ENCODE measurements at places on chromosomes 3 and 15.

DNA sequence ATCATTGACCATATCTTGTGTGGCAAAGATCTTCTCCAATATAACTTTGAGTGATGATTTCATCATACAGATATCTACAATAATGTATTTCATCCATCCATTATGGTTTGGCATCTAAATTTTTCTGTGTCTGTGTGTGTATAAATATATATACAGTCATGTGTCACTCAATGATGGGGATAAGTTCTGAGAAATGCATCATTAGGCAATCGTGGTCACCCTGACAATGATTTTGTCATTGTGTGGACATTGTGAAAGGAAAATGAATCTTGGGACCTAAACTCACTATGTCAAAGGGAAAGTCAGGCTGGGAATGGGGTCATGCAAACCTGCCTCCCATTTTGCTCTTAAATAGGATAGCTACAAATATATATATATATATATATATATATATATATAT is 12.4 kb downstream of the CFAP161 start:
- no peak for DNase-seq

DNA sequence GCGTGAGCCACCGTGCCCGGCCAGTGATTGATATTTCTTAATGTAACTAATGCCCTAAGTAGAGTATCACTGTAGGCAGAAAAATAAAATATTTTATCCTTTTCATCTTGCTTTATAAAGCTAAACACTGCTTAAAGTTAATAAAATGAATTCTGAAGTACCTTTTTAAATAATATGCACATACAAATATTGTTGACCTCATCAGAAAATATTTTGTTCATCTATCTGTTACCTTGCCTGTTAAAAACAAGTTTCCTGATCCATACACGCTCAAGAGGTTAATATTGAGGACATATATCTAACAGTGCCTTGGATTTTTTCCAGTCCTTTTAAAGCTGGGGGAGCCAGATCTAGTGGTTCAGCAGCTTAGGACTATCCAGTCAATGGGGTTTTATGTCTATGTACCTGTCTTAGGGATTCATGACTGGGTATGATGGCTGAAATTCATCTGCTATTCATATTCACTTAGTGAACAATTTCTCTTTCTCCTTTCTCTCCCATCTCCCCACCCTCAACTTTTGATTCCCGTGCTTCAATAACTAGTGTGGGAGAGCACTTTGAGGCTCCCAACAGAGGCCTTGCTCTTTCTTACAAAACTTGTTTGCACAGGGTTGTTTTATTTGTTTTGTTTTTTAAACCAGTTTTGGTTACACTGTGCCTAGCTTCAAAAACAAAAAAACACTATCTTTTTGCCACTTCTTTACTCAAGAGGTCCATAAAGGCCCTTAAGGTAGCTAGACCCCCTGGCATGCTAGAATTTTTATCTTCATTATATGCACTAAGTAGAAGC is 7.0 kb downstream of the SLC25A36 start:
- DNase-seq, result no peak

DNA sequence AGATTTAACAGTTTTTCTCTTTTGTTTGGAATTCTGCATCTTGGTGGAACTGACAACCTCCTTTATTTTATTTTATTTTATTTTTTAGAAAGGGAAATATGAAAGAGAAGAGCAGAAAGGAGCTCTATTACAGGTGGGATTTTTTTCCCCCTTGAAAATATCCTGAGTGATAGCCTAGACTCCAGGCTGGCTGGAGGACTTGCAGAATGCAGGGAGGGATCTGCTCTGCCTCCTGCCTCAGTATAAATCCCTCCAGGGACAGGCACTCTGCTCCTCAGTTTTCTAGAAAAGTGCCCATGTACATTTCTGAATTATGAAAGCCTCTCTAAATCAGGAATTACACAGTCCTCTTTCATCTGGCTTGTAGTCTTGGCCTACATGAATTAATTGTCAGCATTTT is 173.7 kb downstream of the TMEM108 start:
- no peak for DNase-seq

- DNase-seq, result no peak
Observed at GRCh38 chr15:53746101-53746500, 13.4 kb downstream of the WDR72 start.

GRCh38 chr3:145900056-145900829 is 260.7 kb downstream of the PLOD2 start:
- DNase-seq, result no peak

GRCh38 chr3:109532257-109533216 is 195.2 kb upstream of the DPPA4 start:
- DNase-seq, result peak; percentile 31

GRCh38 chr3:46127503-46127902 is 80.6 kb downstream of the CCR1 start:
- DNase-seq, result no peak

DNA sequence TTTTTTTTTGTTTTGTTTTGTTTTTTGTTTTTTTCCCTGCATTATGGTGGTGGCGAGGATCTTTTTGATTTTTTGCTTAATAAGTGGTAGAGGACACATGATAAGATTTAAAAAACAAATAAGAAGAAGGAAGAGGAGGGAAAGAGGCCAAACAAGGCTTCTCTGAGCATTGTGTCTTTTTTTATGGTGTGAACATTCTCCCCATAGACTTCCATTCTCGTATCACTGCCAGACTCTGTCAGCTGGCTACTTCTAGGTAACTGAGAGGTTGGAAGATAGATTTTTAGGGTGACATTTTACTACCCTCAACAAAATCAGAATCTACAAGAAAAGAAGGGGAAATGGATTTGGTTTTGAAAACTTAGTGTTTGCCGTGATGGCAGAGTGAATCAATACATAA is 3.8 kb downstream of the NLGN1 start:
- no peak for DNase-seq

DNA sequence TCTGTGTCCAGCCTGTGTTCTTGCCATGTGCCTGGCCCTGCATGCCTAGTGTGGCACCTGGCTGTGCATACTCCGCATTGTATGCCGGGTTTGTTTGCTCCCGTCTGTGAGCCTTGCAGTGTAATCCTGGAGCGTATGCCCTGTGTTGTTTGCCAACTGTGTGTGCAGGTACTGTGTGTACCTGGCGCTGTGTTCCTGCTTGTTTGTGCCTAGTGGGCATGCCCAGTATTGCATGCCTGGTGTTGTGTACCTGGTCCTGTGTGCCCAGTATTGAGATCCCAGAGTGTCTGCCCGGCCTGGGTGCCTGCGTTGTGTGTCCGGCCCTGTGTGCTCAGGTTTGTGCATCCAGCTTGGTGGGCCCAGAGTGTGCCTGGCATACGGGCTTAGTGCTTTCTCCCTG is 54.5 kb upstream of the CHRNA7 start:
- DNase-seq, result no peak

- peak; percentile 51 for DNase-seq
Observed at GRCh38 chr3:170907637-170908234, 701 bp downstream of the EIF5A2 start.

DNA sequence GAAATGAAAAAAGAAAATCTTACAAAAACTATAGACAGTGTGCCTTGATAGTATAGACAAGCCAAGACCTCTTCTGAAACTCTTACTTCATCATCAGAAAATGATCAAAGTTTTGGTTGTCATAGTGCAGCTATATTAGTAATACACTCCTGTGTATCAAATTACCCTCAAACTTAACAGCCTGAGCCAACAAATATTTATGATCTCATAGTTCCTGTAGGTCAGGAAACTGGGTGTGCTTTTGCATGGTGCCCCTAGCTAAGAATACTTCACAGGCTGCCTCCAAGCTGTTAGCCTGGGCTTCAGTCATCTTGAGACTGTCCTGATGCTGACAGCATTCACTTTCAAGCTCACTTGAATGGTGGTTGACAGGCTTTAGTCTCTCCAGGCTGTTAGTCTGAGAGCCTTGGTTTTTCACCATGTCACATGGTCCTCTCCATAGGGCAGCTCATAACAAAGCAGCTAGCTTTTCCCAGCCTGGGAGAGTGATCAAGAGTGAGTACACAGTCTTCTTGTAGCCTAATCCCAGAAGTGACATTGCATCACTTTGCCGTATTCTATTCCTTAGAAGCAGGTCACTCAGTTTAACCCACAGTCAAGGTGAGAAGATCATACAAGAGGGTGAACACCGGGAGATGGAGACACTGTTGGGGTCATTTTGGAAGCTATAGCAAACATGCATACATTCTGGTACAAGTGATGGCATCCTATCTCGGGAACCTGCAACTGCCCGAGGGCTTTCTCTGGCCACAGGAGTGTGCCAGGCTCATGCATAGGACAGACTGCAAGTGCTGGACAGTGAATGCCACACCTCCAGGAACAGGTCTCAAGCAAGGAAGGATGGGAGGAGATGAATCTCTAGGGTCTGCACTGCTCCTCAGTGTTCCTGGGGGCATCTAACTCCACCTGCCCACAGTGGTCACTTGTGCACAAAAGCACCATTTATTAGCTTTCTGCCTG is 173.4 kb upstream of the CADPS start:
- DNase-seq, result no peak

- DNase-seq, result no peak
Observed at GRCh38 chr3:118262800-118263402, 771.7 kb downstream of the IGSF11 start.

DNA sequence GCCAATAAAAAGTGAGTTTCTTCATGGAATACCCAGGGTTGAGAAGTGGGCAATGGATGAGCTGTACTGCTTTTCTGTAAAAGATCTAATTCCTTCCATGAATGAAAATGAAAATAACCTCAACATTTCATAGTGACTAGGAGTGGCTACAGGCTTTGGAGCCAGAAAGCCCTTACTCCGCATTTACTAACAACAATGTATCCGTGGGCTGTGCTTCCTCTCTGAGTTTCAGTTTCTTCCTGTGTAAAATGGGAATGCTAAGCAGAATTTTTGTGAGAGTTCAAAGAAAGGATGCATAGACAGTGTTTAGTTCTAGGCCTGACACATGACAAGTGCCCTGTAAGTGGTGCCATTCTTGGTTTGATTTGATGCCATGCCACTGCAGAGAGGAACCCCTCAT is 47.5 kb upstream of the TM4SF1 start:
- DNase-seq, result no peak

- DNase-seq, result peak; percentile 59
Observed at GRCh38 chr3:3799173-3800079, at the start of gene LRRN1. LRRN1 (plus strand) TSS chr3:3799431; CDS start chr3:3844642, 45,211 bp downstream.

GRCh38 chr3:194852831-194853508 is 167.3 kb downstream of the FAM43A start:
- DNase-seq, result no peak

DNA sequence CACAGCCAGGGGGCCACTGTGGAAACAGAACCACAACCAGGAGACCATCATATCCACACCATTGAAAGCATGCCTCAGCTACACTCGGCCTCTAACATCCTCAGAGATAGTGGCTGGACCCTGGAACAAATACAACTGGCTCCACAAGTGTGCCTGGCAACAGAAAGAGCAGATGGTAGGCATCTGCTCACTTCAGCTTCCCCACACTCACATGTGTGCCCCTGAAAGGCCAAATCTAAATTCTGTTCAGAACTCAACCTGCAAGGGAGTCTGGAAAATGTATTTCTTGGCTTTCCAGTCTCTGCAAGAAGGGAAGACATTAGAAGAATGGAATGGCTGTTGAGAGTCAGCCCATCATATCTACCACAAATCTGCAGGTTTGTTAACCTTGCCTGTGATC is 54.7 kb upstream of the CTNNB1 start:
- DNase-seq, result no peak

DNA sequence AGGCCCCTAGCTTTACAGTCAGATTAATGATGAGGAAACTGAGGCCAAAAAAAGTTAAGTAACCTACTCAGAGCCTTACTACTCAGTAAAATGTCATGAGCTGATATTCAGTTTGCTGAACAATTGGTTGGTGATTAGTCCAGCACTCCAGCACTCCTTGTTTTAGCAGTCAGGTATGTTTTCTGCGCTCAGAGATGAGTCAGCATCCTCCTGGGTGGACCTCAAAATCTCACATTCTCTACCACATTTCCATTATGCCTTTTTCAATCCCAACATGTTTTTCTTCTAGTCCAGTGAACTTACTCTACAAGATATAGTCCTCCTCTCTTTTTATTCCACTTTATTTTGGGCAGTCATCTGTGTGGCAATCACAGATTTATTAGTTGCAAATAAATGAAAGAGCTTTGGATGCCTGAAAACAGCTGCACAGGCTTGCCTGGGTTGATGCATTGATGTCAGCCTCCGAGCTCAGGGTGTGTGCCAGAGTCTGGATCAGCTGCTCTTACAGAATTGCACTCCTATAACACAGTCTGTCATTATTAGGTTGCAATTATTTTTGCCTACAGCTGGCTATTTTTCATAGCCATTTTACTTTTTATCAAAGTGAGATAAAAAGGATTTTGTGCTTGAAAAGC is 133.2 kb downstream of the ARPP21 start:
- DNase-seq, result no peak

DNA sequence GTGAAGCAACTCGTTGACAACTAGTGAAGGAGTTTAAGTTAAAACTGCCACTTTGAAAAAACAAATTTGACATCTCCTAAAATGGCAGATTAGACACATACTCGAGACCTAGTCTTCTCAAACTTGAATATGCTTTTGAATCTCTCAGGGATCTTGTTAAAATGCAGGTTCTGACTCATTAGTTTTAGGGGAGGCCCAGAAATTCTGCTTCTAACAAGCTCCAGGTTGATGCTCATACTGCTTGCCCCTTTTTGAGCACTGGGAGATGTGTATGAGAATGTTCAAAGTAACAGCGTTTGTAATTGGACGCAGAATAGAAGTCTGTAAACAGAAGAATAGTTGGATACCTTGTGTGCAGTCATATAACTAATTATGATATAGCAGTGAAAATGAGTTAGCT is 1.6 kb downstream of the C3orf38 start:
- peak; percentile 9 for DNase-seq

DNA sequence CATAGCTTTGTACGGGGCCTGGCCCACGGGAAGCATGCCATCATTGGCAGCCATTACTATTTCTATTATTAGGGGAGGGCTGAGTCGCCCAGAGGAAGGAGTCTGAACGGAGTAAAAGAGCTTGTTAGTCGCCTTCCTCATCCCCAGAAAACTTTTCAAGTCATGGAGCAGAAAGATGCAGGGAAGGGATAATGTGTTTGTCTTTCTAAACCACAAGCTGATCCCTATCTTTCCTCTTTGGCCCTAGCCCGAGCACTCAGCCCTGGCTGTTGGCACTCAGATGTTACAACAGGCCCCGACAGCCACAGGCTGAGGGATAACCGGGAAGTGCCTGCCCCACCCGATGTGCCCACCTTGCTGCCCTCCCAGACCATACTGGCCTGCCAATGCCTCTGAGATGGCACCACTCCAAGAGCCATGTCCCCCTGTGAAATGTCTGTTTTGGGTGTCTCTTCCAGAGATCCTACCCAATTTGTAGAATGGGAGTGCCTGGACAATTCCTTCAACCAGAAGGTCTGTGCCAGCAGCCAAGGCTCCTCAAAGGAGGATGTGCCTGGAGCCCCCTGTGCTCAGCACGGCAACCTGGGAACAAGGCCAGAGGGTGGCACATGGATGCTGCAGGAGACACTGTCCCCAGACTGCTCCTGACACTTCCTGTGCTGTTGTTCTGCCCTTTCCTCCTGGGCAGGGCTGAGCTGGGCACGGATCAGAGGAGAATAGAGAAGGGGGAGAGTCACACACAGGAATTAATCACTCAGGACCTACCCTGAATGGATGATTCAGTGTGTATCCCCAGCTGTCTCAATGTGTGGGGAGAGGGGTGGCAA is 10.8 kb downstream of the PAK6 start:
- no peak for DNase-seq

- no peak for DNase-seq
Observed at GRCh38 chr3:141526709-141527108, 39.9 kb downstream of the RASA2 start.

Data from activated T-cell treated with anti-CD3 and anti-CD28 coated beads, Interleukin-2, amount 50 U/mL, for 72 hours (primary cell).